ENCODE measurements at places on chromosomes 2 and 18. TPM values are rescaled to one million over a fixed set of nuclear protein-coding genes. Genes with fewer than 3 reads are reported as not detected.

GRCh38 chr2:218257390-218257981, 3.3 kb upstream of the GPBAR1 start:
- peaks cover 27% of the 10 kb centered on the region for H3K36me3 ChIP-seq
- DNase-seq, result no peak
- no peak overlapping the region for H3K4me3 ChIP-seq
- H3K27ac ChIP-seq, result no peak overlapping the region

HES6 gene
- 2.5 TPM for total RNA-seq

DNA sequence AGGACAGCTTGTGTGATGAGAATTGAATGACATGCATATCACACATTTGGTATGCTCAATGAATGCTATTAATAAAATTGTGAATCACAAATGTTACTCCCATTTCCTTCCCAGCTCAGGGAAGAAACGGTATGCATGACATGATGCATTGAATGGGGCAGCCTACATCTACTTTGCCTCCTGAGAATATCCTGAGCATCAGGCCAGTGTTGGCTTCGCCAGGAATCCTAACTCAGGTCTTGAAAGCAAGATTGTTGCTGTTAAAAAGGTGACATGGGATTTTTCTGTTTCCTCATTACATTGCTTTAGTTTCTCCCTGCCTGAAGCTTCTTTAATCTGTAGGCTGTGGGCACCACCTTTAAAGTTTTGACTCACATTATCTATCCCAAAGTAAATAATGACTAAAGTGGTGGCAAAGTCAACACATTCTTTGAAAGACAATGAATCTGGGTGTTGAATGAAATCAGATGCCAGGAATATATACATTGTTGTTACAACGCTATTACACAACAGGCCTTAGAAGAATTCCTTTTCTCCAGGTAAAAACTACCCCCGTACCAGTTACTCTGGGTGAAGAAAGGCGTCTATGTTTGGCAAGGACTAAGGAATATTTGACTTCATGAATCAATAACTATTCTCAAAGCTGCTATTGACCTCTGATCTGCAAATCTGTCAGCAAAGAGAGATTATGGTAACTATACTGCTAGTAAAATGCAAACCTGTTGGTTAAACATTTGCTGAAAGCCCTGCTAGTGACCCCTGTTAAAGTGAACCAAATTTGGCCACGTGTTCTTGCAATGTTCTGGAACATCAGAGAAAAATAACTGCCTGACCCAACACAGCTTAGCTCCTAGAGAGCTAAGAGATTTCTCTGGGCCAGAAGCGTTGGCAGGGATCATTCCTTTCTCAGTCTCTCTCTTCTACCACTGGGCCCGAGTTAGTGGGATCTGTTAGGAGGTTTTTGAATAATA, 30.5 kb upstream of the NEDD4L start:
- no peaks in the 10 kb centered on the region for H3K4me1 ChIP-seq
- H3K27ac ChIP-seq, result no peak overlapping the region
- H3K4me3 ChIP-seq, result no peak overlapping the region
- H3K27me3 ChIP-seq, result no peaks in the 10 kb centered on the region

DNA sequence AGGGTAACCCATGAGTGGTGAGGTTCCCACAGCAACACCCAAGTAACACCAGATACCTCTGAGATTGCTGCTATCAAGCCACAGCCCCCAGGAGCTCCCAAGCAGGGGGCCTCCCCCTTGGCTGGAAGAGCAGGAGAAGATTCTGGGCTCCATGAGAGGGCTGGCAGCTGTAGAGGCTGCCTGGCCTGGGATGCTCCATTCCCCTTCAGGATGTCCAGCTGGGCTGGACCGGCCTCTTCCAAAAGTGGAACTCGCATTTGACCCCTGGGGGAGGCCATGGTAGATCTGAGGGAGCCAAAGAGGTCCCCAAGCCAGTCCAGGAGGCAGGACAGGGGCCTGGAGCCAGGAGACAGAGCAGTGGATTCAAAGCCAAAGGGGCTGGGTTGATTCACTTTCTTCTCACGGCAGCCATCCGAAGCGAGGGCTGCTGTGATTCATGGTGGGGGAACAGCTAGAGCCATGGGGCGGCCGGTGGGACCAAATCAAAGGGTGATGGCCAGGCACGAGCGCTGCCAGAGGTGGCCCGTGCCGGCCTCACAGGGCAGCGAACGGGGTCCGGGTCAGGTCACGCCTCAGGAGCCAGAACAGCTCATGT, 95.3 kb upstream of the ID2 start:
- no peak for DNase-seq
- no peak overlapping the region for H3K27ac ChIP-seq
- H3K36me3 ChIP-seq, result no peaks in the 10 kb centered on the region

DNA sequence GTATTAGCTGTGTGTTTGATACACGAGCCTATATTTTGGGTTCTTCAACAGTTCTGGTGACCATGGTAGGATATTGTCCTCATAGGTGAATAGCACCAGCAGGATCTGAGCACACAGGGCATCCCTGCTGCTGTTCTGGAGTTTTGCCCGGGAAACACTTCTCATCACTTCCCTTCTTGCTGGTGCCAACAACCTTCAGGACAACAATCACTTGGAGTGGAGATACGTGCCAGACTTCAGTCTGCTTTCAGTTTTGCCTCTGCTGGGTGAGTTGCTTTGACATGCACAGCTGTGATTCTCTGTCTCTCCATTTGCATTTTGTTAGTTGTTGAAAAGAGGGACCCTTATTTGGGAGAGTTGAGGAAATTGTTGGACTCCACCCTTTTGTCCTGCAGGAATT, 1347.2 kb upstream of the DDX18 start:
- H3K36me3 ChIP-seq, result no peaks in the 10 kb centered on the region
- no peaks in the 10 kb centered on the region for H3K27me3 ChIP-seq
- DNase-seq, result no peak
- H3K4me1 ChIP-seq, result no peaks in the 10 kb centered on the region

GRCh38 chr2:196849895-196850294, 40.7 kb upstream of the C2orf66 start:
- H3K27ac ChIP-seq, result no peak overlapping the region
- no peak for DNase-seq
- H3K4me3 ChIP-seq, result no peak overlapping the region

LAMA1 gene
- total RNA-seq, result not detected

All from thoracic aorta (tissue), 2 donors.